ENCODE measurements at places on chromosomes 1 and 21.

DNA sequence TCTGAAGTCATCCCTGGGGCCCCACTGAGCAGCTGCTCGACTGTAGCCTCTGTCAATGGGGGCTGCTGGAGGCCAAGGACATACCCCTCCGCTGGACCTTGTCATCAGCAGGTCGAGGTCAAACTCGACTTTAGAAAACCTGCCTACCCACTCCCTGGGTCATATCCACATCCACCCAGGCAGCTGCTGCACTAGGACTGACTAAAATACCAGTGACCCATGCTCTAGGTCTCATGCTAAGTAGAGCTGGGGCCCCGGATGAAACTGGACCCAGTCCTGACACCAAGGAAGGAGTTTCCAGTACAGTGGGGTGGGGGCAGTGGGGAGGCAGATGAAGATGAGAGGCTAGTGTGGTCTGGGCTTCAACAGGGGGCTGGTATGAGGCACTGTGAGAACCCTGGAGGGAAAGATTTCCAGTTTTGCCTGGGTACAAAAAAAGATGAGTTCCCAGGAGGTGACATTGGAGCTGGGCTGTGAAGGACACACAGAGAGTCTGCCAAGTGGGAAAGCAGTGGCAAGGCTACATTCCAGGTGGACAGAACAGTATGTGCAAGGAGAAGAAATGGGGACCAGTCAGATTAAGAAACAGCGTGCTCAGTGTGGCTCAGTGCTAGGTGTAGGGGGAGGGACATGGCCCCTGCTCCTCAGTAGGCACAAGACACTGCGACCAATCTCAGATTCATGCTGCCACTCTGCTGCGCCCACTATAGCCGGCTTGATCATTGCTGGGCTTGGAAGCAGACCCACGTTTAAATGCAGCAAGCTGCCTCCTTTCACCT is 12.4 kb downstream of the SLC2A1 start:
- DNase-seq, result no peak

GRCh38 chr1:145826030-145826429 is 2.0 kb downstream of the POLR3C start:
- no peak for DNase-seq

DNA sequence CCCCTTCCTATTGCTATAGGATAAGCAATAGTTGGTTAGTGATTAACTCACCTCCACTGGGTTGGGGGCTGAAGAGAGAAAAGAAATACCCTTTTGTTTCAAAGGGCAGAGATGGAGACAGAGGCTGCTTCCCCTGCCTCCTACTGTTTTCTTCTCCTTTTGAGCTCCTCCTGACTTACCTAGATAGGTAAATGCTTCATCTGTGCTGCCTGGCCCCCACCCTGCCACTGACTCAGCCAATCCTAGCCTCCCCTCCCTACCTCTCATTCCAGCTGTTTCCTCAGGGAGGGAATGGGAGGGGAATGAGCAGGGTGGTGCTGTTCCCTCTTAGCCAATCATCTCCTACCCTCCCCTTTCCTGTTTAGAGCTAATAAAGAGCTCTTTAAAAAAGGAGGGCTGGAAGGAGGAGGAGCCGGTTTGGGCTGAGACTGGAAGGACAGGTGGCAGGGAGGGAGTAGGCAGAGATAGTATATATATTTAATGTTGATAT is at the start of gene C1orf116:
Gene C1orf116, minus strand, starts transcription at position 229 of the 490 bp plus-strand sequence. CDS start 5,158 bp downstream, outside the sequence.
- DNase-seq, result no peak

DNA sequence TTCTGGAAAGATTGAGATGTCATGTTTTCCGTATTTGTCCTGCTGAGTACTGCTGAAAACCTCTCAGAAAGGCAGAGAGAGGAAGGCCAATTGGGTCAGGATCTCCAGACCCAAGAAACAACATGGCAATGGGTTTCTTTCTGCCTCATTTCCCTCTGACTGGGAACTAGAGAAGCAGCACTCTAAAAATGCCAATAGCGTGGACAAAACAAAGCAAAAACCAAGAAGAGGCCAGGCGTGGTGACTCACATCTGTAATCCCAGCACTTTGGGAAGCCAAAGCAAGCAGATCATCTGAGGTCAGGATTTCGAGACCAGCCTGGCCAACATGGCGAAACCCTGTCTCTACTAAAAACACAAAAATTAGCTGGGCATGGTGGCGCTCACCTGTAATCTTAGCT is 18.3 kb downstream of the TNFRSF9 start:
- no peak for DNase-seq

GRCh38 chr1:54811739-54812655 is 10.9 kb upstream of the TTC22 start:
- DNase-seq, result no peak

DNA sequence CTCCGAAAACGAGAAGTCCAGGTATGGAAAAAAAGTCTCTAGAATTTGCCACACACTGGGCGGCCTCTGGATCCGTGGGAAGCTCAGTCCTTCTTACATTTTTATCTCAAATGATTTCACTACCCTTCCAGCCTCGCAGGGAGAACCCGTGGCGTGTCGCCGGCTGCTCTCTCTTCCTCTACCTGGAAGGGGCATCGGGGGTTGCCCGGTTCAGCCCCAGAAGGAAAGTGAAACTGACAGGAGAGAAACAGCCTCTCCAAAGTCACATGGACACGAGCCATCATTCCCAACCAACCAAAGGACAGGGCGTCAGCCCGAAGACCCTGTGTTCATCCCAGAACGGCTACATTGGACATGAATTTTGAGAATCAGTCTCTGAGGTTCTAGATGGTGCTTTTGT is 182.5 kb downstream of the ADSS2 start:
- DNase-seq, result no peak

GRCh38 chr1:203307641-203308126 is 2.4 kb downstream of the BTG2 start:
- no peak for DNase-seq

DNA sequence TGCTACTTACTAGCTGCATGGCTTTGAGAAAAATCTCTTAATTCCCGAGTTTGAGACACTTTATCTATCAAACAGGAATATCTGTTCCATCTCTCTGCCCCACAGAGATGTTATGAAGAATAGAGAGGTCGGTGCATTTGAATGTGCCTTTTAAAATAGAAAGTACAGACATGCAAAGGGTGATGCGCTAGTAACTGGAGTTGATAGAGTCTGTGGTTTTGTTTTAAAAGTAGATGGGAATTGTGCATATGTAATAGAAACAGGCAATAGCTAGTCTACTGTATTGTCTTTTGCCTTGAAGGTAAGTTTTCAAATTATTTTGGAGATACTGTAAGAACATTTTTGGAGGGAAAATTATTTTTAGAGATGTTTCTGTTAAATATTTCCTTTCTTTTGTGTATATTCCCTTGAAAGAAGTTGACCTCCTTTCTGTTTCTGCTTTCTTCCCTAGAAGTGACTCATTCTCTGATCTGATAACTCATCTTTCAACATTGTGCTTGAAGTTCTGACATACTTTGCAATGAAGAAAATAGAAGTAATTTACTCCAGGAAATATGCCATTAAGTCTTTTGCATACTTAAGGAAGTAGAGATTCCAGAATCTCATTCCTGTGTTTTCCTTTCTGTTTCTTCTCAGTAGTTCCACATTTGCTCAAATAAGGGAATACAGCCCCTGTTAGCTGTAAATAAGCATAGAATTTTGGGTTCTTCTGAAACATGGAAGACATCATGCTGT is 151.6 kb downstream of the SDCCAG8 start:
- peak; percentile 21 for DNase-seq

DNA sequence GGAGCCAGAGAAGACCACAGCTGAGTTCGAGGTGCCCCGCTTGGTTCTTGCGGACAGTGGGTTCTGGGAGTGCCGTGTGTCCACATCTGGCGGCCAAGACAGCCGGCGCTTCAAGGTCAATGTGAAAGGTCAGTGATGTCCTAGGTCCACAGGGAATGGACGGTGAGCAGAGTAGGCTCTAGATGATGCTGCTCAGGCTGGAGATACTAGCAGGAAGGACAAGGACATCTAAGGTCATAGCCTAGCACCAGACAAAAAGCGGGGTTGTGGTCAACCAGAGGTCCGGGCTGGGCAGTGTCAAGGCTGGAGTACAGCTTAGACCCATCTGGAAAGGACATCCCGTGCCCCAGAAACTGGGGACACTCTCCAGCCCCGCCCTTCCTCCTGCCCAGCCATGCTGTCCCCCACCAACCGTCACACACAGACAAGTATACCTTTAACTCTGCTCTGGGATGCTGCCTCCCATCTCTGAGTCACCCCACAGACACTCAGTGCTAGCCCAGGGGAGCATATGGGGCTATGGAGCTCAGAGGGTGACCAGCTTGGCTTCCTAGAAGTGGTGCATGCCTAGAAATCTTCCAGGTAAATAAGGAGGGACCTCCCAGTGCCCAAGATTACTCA is 8.7 kb downstream of the TIE1 start:
- DNase-seq, result no peak

GRCh38 chr1:33635336-33636012 is 163.0 kb downstream of the ZSCAN20 start:
- DNase-seq, result no peak

DNA sequence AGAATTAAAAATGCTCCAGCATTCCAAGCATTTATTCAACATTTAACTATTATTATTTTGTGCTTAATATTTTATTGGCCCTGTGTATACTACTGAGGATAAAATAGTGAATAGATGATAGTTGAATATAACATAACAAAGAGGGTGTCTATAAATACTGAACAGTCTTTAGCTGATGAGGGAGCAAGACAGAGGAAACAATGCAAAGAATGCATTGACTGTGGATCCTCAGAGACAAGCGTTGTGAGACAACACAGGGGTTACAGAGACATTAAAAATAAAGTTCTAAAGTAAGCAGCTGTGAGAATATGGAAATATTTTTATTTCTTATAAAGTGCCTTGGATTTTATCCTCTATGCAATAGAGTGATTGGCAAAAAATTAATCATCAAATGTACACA is 1133.1 kb downstream of the PLA2G4A start:
- no peak for DNase-seq

- no peak for DNase-seq
Observed at GRCh38 chr1:106022312-106022902, 1034.1 kb upstream of the PRMT6 start.

GRCh38 chr1:5427026-5427613 is 565.1 kb downstream of the NPHP4 start:
- no peak for DNase-seq

- DNase-seq, result no peak
Observed at GRCh38 chr1:164637461-164638375, 78.7 kb downstream of the PBX1 start.

GRCh38 chr1:59556802-59557548 is 257.8 kb upstream of the HOOK1 start:
- no peak for DNase-seq

DNA sequence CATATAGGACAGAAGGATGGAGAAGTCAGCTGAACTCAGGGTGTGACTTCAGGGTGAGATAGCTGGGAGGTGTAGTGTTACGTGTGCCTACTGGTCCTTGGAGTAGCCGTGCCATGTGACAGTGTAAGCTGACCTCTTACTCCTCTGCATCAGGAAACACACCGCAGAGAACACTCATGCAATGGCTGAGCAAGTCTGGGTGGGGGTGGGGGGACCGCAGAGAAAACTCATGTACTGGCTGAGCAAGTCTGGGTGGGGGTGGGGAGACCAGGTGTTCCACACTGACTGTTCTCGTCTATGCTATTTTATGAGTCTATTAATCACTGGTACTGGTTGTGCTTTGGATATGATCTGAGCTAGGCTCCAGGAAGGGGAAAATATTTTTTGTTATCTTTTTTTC is 233.1 kb downstream of the PAPPA2 start:
- DNase-seq, result no peak

DNA sequence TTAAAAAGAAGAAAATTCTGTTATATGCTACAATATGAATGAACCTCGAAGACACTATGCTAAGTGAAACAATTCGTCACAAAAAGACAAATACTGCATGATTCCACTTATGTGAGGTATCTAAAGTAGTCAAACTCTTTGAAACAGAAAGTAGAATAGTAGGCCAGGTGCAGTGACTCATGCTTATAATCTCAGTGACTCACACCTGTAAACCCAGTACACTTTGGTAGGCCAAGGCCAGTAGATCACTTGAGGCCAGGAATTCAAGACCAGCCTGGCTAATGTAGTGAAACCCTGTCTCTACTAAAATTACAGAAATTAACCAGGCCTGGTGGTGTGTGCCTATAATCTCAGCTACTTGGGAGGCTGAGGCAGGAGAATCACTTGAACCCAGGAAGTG is 25.7 kb downstream of the EPHA10 start:
- DNase-seq, result no peak

GRCh38 chr1:177902266-177902665 is 67.6 kb downstream of the SEC16B start:
- no peak for DNase-seq

GRCh38 chr1:44759077-44759476 is 16.3 kb upstream of the RPS8 start:
- DNase-seq, result no peak

GRCh38 chr1:38420666-38421065 is 374.1 kb upstream of the POU3F1 start:
- no peak for DNase-seq

DNA sequence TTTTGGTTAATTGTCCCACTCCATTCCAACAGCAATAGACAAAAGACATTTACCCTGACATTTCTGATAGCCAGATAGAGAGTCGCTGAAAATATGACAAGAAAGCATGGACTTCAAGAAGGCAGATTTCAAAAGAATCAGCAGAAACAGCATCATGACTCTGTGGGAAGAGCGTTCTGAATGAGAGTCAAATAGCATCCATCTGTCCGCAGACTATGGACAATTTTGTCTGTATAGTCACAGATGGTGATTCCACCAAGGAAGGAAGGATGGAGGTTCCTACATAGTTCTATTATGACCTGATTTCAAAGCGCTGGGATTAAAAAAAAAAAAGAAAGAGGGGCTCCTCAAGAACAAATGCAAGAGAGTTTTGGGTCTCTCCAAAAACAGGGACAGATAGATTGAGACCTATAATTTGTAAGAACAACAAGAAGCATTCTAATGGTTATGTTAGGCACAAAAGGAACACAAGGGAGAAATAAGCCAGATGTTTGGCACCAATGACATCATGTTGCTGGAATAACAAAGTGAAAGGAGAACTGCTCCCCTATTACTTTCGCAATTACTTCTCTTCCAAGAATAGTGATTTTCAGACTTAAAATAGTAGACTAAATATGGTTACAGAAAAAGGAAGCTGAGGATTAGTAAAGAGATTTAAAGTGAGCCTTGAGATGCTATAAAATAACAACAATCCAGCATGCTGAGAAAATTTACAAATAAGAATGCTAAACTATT is 28.5 kb downstream of the NIBAN1 start:
- no peak for DNase-seq

DNA sequence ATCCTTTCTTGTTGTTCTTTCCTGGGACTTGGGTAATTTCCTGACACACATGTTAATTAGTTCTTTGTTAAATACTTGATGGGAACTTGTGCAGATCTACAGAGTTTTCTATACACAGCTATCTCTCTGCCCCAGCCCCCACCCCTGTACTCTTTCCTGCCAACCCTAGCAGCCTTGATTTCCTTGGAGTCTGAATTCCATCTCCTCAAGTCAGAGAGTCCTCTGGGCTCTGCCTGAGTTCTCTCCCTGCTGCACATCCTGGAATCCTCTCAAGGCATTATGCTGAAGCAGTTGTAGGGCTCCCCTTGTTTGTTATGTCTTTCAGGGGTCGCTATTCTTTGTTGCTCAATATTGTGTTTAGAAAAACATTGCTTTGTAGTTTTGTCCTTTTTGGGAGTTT is 384.7 kb downstream of the RPS6KC1 start:
- DNase-seq, result no peak
